ENCODE measurements at places on chromosomes 4 and X.

DNA sequence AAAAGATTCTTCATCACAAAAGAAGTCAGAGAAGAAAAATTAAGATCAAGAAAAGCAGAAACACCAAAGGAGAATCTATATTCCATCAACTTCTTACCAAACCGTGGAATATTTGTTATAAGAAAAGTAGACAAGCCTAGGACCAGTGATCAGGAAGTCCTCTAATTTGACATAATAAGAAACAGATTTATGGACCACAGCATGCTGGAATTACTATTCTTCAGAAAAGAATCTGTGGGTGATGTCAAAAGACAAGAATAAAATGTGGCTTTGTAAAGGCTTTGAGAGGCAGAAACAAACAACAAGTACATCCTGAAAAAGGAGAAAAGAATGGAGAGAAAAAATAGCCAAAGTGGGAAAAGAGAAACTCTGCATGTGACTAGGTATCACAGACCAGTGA lies 123.3 kb downstream of the SLC10A7 start:
- no peak for DNase-seq

- DNase-seq = no peak
These were observed 10.7 kb upstream of the S100P start for GRCh38 chr4:6682862-6683590.

DNA sequence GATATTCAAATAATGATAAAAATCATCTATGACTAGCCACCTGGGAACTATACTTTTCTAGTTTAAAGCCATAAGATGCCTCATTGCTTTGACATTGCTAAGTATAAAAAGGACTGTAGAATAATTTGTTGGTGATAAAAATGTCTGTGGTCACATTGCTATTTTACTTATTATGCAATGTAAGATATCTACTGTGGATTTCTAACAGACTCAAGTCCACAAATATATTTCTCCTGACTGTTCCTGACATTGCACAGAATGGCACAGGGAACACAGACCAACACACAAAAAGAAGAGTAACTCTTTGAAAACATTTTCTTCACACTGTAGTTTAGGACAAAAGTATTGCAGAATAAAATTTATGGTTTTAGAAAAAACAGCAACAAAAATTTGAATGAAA lies 2.2 kb upstream of the TMPRSS11E start:
- DNase-seq = no peak

GRCh38 chrX:11458170-11458569 lies 165.0 kb downstream of the AMELX start:
- no peak for DNase-seq

- DNase-seq = no peak
These were observed 56.8 kb downstream of the RCHY1 start for GRCh38 chr4:75457365-75457764.
